ENCODE measurements at places on chromosomes 7 and 10.

- DNase-seq: no peak
These were observed 268.6 kb downstream of the HGF start for GRCh38 chr7:81501220-81501619.

DNA sequence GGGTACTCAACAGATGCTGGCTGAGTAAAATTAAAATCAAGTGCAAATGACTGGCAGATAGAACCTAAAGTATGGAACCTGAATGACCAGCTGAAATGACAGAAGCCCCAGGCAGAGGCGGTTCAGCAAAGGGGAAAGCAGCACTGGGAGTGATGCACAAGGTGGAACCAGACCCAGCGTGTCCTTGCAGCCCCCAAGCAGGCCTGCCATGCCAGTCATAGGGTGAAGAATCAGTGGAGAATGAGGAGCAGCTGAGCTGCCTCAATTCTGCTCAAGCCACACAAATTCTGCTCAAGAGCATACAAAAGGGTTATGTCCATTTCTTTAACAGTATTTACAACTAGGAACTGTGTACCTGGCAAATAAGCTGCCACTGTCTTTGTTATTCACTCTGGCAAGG is 8.7 kb downstream of the ACTR1A start:
- DNase-seq: no peak

- no peak for DNase-seq
These were observed 869 bp downstream of the LAMB4 start for GRCh38 chr7:108129018-108129965.

DNA sequence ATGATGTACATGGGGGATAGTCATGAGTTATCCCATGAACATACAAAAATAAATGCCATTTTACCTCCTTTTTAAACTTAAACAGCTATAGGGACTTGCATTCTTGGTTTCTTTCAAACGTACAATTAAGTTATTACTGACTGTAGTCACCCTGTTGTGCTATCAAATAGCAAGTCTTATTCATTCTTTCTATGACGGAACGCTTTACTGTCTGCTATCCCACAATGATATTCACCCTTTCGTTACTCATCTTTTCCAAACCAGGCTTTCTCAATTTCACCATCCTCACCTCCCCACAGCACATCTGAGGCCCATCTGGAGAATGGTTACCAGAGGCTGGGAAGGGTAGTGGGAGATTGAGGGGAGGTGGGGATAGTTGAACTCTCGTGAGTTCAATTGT is 218.8 kb downstream of the PHF14 start:
- no peak for DNase-seq

DNA sequence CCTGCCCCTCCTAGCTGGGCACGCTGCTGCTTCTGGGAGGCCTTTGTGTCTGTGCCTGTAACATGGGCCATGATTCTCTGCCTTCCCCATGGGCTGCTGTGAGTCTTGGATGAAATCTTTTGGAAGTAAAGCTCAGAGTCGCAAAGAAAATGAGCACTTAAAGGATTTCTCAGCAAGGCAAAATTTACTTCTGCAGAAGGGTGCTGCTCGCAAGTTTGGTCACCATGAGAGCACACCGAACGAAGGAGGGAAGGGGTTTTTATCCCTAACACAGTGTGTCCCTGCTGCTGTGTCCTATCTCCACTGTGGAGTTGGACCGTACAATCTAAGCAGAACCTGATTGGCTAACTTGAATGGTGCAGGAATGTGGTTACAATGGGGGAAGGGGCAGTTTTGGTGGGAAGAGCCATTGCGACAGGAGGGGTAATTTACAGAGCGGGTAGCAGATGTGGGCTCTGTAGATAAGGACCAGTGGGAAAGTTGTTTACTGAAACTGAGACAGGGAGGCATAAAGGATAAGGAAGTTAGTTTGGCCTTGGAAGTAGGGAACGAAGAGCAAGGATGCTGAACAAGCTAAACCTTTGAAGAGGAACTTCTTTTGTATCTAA is 57.5 kb downstream of the FANK1 start:
- DNase-seq: no peak

GRCh38 chr7:34762764-34763163 is 104.7 kb downstream of the NPSR1 start:
- no peak for DNase-seq

GRCh38 chr10:126659750-126660149 is 10.7 kb downstream of the C10orf90 start:
- no peak for DNase-seq

- DNase-seq: no peak
These were observed 95.2 kb upstream of the JCAD start for GRCh38 chr10:30154561-30154960.
